ENCODE measurements at places on chromosomes 4 and X.

- DNase-seq: no peak
Observed at GRCh38 chr4:126778348-126778747, 854.4 kb upstream of the INTU start.

DNA sequence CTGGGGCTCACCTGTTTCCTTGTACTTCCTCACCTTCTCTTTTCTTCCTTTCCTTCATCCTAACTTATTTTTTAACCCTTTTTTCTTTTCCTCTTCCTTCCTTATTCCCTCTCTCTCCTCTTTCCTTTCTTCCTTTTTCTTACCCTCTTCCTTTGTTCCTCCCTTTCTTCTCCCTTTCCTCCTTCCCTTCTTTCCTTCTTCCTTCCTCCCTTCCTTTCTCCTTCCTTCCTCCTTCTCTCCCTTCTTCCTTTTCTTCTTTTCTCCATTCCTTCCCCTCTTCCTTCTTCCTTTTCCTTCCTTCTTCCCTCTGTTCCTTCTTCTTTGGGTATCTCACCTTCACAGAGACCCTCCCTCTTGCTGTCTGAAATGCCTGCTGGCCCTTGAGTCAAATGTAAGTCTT, 22.1 kb upstream of the CBR4 start:
- no peak for DNase-seq

GRCh38 chrX:111100191-111100590, 4.2 kb downstream of the PAK3 start:
- no peak for DNase-seq

DNA sequence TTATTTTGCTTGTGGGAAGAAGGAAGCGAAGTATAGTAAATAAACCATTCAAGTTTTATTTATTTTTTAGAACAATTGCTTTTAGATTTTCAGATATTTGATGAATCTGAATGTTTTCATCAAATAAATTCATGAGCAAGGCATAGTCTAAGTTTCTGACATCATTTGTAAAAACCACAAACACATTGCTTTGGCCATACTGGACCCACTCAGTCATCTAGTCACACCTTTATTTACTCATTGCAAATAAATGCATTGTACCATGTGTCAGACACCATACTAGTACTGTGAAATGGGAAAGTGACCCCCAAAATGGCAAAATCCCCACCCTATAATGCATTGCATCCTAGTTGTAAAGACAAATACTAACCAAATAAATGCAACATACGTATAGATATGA, 449.1 kb upstream of the SMIM31 start:
- DNase-seq: no peak

DNA sequence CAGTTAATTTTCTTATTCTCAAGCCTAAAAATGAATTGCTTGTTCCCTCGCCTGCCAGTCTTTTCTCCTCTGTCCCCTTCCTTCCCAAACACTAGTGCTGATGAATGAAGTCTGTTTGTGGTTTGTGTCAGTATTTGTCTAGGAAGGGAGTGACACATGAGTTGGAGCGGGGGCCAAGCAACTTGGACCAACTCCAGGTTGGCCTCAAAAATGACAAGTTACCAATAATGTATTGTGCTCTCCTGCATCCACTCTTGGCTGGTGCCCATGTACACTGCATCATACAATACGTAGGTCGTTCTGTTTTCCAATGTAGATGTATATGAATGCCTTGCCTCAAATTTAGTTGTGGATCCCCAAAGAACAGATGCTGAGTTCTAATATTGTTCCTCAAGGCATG, 223.0 kb upstream of the GPC4 start:
- no peak for DNase-seq

GRCh38 chr4:7335344-7336066, 99.2 kb downstream of the PSAPL1 start:
- no peak for DNase-seq

DNA sequence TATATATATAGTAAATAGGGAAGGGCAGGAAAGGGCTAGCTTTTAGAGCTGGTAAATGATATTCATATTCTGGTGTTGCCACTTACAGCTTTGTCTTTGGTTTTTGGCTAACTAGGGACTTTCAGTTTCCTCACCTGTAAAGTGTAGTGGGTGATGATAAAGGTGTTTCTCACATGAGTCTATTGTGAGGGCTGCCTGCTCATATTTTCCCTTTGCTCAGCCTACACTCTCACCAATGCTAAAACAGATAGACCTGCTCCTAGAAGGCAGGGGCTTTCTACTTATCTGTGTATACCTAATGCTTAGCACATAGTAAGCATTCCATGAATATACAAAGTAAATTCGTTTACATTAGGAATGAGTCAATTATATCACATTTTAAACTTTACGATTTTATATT, 137.2 kb upstream of the HS3ST1 start:
- DNase-seq: no peak

- DNase-seq: no peak
Observed at GRCh38 chr4:74282926-74283325, 25.3 kb upstream of the EPGN start.

GRCh38 chrX:102808336-102808735, 87.8 kb downstream of the GPRASP3 start:
- no peak for DNase-seq

DNA sequence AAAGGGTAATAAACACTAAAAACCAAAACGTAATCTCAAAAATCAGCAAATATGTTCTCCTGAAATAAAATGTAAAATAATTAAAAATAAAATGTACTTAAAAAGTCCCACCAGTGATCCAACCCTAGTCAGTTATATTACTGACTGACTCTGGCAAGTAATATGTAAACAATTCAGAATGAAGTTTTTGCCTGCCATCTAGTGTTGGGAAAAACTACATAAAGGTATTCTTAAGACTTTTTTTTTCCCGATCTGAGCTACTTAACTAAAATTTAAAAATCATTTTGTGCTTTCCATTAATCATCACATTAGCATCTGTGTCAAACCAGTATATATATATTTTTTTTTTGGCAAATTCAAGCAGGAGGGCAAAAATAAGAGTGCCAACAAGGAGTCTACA, 24.0 kb downstream of the RCHY1 start:
- DNase-seq: no peak

GRCh38 chrX:41377624-41378023, 43.7 kb downstream of the DDX3X start:
- no peak for DNase-seq

- DNase-seq: no peak
Observed at GRCh38 chr4:8506373-8507195, 66.0 kb downstream of the TRMT44 start.

- no peak for DNase-seq
Observed at GRCh38 chr4:16116019-16116418, 32.2 kb upstream of the PROM1 start.

- DNase-seq: no peak
Observed at GRCh38 chrX:12210196-12210815, 72.0 kb downstream of the FRMPD4 start.

- DNase-seq: no peak
Observed at GRCh38 chr4:127783955-127784770, 2.0 kb downstream of the HSPA4L start.

- no peak for DNase-seq
Observed at GRCh38 chrX:130224810-130225209, 43.9 kb downstream of the ZNF280C start.

- no peak for DNase-seq
Observed at GRCh38 chr4:132383571-132384199, 765.4 kb upstream of the PCDH10 start.

DNA sequence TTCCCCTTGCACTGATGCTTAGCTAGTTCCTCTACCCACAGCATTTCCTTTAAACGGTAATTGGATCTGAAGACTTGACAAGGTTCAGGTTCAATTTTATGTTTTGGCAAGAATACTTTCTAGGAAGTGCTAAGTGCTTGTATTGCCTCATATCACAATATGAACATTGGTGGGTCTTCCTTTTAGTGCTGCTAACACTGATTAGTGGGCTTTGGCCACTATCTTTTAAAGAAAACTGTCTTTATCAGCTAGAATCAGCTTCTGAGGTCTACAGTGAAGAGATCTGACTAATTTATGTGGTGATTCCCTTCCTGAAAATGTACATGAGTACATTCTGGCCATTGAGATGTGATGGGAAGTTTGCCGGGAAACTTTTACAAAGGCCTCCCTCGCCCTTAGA, 316.7 kb upstream of the KLF3 start:
- no peak for DNase-seq

DNA sequence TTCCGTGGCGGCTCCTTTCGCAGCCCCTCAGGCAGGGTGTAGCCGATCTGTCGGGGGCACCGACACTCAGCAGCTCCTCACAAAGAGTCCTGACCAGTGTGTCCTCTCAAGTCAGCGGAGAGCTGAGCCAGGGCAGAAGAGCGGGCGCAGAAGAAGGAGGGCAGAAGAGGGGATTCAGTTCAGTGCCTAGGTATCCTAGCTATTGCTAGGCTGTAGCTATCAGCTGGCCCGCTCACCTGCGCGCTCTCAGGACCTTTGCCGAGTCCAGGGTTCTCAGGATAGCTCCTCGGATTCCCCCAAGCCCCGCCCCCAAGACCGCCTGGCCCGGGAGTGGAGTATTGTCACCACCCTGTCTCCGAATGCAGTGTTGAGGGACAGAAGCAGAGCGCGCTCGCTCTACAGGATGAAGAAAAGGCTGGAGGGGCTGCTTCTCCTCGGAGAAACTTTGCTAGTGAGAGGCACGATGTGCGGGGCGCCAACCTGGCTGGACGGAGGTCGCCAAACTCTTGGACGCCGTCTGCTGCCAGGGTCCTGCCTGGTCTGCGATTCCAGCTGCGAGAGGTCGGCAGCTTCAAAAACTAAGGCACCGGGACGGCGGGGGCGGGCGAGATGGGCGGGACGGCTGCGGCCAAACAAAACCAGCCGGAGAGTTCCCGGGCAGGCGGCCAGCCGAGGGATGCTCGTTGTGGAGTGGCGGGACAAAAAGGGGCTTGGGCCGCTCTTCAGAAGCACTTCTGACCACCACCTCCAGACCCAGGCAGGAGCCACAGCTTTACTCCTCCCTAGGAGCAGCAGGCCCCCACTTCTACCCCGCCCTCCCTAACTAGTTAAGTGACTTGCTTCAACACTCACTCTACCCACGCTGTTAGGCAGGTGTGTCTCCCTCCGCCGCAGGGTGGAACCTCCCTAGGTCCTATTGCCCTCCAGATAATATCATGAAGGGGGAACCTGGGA, at the start of gene XKRX:
XKRX (minus strand) TSS at position 258 of the 954 bp plus-strand sequence. CDS start 613 bp downstream, outside the sequence.
- no peak for DNase-seq

GRCh38 chr4:154010371-154010770, 221.5 kb upstream of the SFRP2 start:
- DNase-seq: no peak

- DNase-seq: no peak
Observed at GRCh38 chrX:110397904-110398303, 39.3 kb downstream of the RTL9 start.

DNA sequence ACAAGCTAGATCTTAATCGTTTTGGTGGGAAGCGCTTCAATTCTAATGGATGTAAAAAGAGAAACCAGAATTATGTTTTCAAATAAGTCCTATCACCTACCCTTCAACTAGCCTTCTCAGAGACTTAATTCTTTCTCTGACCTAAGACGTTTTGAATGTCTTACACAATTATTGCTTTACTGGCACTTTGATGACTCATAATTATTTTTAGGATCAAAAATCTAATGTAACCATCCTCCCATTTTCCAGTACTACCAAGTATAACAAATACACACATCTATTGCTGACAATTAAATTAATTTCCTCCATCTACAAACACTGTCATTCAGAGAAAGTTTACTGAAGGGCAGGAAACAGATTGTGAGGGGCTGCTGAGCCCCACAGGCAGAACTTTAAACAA, 108.6 kb downstream of the PPP3CA start:
- no peak for DNase-seq

DNA sequence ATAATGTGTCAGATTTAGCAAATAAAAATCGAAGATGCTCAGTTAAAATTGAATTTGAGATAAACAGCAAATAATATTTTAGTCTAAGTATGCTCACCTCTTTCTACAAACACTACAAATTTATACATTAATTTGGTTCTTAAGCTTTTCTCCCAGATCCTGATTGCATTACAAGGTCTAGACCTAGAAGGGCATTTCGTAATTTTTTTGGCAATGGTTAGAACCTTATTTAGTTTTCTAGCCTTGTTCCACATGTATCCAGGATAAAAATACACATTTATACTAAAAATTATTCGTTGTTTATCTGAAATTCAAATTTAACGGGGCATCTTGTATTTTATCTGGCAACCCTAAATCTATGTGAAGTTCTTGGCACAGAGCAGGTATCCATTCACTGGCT, 2.5 kb upstream of the CDKL5 start:
- DNase-seq: no peak

DNA sequence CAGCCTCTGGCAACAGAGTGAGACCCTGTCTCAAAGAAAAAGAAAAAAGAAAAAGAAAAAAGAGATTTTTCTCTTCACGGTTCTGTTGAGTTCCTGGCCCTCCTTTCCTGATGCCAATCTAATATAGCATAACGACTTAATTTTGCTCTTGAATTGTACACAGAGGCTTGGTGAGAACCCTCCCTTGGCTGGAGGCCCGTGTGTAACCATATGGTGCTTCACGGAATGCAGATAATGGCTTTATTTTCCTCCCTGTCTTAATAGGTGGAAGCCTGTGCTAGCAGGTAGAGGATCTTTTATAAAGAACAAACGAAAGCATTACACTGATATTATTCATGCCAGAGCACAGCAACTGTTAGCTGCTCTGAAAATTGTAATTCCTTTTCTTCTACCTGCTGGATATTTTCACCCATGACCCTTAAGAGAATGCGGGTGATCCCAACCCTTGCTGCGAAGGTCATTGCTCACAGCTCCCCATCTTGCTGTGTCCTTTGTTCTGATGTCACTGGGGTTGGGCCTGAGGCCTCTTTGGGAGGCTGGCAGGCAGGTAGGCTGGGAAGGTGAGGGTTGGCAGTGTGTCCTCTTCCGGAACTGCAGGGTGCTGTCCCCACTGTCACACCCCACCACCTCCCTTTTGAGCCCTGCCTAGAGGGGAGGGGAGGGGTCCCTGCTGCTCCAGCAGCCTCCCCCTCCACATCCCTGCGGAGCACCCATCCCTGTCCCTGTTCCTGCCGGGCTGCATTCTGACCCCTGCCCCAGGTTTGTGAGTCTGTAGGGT, 83.8 kb upstream of the STOX2 start:
- no peak for DNase-seq

DNA sequence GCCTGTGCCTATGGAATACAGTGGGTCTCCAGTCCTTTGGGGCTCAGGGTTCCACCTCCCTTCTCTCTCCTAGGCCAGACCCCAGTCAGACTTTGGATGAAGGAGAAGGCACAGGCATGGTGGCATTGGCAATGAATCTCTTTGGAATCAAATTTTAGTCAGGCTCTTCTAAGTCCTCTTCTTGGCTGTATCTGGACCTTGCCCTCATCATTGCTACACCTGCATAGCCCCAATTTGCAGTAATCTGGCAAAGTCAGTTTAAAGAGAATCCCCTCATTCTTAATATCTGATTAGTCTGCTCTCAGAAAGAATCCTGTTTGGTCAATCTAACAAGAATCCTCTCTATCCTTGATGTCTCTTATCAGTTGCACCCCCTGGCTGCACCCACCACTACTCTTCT, 77.6 kb downstream of the SLC16A2 start:
- no peak for DNase-seq

GRCh38 chr4:115054836-115055235, 58.6 kb downstream of the NDST4 start:
- no peak for DNase-seq

- no peak for DNase-seq
Observed at GRCh38 chr4:127917151-127917550, 36.5 kb downstream of the PLK4 start.

- no peak for DNase-seq
Observed at GRCh38 chr4:107665001-107665400, 55.0 kb downstream of the PAPSS1 start.

Measured in cortex of kidney (tissue), 1 donor.